ENCODE measurements at places on chromosomes 11 and 22. TPM values are rescaled to one million over a fixed set of nuclear protein-coding genes. Genes with fewer than 3 reads are reported as not detected.

CYP2R1 gene
- total RNA-seq = 23.9 TPM

PRODH gene
- 5.3 TPM for total RNA-seq

CSF2RB gene
- 4.1 TPM for total RNA-seq

CASP5 gene
- total RNA-seq = 80.5 TPM

APOA5 gene
- total RNA-seq = not detected

PKDREJ gene
- 0.36 TPM for total RNA-seq

ROBO4 gene
- 4.8 TPM for total RNA-seq

CHRM1 gene
- total RNA-seq = 0.89 TPM

LYVE1 gene
- 43.4 TPM for total RNA-seq

MRGPRX4 gene
- total RNA-seq = not detected

TSKU gene
- total RNA-seq = 21.5 TPM

OR10D3 gene
- not detected for total RNA-seq

BLID gene
- not detected for total RNA-seq

KRTAP5-9 gene
- total RNA-seq = 0.60 TPM

FREY1 gene
- total RNA-seq = 2.2 TPM

TRPC6 gene
- total RNA-seq = 1.3 TPM

USP2 gene
- 16.9 TPM for total RNA-seq

IGLL1 gene
- not detected for total RNA-seq

SAA2 gene
- 1.3 TPM for total RNA-seq

NDUFV1 gene
- 248 TPM for total RNA-seq

APOA4 gene
- total RNA-seq = not detected

ELMOD1 gene
- total RNA-seq = 0.31 TPM

SMC1B gene
- total RNA-seq = not detected

PANX1 gene
- 7.5 TPM for total RNA-seq

TTC36 gene
- 1.3 TPM for total RNA-seq

SLC5A12 gene
- 0.13 TPM for total RNA-seq

HBE1 gene
- total RNA-seq = not detected

RAG1 gene
- 1.9 TPM for total RNA-seq

SHANK3 gene
- 7.1 TPM for total RNA-seq

CASP4 gene
- total RNA-seq = 23.9 TPM

VEGFB gene
- 45.3 TPM for total RNA-seq

TMEM218 gene
- 12.5 TPM for total RNA-seq

PAAF1 gene
- 14.8 TPM for total RNA-seq

DEUP1 gene
- not detected for total RNA-seq

SMTNL1 gene
- total RNA-seq = not detected

MED15 gene
- 99.9 TPM for total RNA-seq

SCARF2 gene
- 3.0 TPM for total RNA-seq

HOATZ gene
- not detected for total RNA-seq

SRSF8 gene
- 41.4 TPM for total RNA-seq

RRM1 gene
- 29.5 TPM for total RNA-seq

CYP2D6 gene
- 3.8 TPM for total RNA-seq

SPDYC gene
- total RNA-seq = not detected

TRPM5 gene
- total RNA-seq = 2.2 TPM

C11orf68 gene
- 42.2 TPM for total RNA-seq

RAB3IL1 gene
- 2.6 TPM for total RNA-seq

FJX1 gene
- total RNA-seq = 0.36 TPM

RAB36 gene
- 1.2 TPM for total RNA-seq

SRPRA gene
- 88.1 TPM for total RNA-seq

C11orf91 gene
- total RNA-seq = 0.58 TPM

Data from mucosa of descending colon (tissue), 3 donors.